AG20443 (cell line): ENCODE measurements at places on chromosomes 3 and 15.

- DNase-seq = no peak
Observed at GRCh38 chr3:88117683-88118082, 32.1 kb upstream of the C3orf38 start.

- peak; percentile 60 for DNase-seq
Observed at GRCh38 chr3:73270839-73271483, 209.5 kb downstream of the EBLN2 start.

- no peak for DNase-seq
Observed at GRCh38 chr15:66831801-66832390, 129.9 kb downstream of the SMAD6 start.

- no peak for DNase-seq
Observed at GRCh38 chr3:121414924-121415323, 130.9 kb downstream of the POLQ start.

GRCh38 chr15:96352604-96353405, 22.3 kb downstream of the NR2F2 start:
- no peak for DNase-seq

DNA sequence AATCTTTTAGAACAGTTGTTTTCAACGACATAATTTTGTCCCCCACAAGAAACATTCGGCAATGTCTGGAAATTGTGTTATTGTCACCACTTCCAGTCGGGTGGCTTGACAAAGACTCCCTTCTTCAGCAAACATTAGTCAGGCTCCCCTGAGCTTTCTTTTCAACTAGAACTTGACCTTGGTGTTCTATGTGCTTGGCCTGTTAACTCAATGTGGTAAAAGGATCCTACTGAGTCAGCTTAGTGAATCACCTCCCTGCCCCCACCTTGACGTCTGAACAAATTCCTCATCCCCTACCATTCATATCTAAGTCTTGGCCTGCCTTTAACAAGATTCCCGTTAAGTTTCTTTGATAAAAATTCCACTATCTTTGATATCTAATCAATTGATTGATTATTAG, 465.0 kb upstream of the ROBO1 start:
- DNase-seq = no peak

GRCh38 chr3:146577662-146578061, 27.5 kb downstream of the PLSCR5 start:
- peak; percentile 21 for DNase-seq

- no peak for DNase-seq
Observed at GRCh38 chr15:77120576-77120975, 49.7 kb upstream of the TSPAN3 start.
